ENCODE measurements at places on chromosomes 5 and 9.

DNA sequence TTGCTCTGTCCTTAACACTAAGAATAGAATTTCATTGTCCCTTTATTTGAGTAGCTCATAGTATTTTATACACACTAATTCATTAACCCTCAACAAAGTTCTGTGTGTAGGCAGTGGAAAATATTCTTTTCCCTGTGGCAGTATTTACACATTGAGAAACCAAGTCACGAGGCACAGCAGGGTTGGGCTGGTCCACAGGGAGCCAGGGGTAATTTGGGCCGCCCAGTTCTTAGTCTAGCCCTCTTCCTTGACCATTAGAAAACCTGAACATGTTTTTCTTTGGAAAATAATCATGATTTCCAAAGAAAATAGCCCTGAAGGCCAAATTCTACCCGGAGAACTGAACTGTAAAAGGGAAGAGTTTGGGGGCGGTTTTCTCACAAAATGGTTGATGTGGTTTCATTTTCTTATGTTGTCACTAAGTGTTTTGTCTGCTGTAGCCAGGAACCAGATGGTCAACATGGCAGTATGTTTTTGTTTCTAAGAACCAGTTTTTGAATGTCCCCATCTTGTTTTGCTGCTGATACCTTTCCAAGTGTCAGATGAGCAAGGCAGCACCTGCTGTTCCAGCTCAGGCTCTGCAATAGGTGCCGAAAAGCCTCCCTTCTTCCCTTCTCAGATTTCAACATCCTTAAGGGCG is 29.6 kb downstream of the ARHGEF28 start:
- DNase-seq = no peak

- no peak for DNase-seq
These were observed 157.3 kb upstream of the GRAMD2B start for GRCh38 chr5:126265917-126266316.

GRCh38 chr9:121721770-121722169 is 70.3 kb downstream of the DAB2IP start:
- no peak for DNase-seq

DNA sequence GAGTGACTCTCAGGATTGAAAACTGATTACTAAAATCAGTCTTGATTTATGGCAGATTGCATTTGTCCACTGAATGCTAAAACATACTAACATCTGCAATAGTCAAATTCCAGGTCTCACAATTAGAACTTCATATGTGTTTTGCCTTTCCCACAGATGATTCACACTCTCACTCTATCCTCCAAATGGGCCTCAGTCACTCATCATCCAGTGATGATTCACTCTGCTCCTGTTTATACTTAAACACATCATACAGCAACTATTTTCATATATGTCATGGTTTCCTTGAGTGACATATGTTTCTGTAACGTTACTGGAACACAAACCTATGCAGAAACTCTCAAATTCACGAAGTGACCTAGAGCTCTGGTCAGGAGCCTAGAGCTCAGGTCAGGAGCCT is 512.9 kb downstream of the HINT1 start:
- DNase-seq = no peak

DNA sequence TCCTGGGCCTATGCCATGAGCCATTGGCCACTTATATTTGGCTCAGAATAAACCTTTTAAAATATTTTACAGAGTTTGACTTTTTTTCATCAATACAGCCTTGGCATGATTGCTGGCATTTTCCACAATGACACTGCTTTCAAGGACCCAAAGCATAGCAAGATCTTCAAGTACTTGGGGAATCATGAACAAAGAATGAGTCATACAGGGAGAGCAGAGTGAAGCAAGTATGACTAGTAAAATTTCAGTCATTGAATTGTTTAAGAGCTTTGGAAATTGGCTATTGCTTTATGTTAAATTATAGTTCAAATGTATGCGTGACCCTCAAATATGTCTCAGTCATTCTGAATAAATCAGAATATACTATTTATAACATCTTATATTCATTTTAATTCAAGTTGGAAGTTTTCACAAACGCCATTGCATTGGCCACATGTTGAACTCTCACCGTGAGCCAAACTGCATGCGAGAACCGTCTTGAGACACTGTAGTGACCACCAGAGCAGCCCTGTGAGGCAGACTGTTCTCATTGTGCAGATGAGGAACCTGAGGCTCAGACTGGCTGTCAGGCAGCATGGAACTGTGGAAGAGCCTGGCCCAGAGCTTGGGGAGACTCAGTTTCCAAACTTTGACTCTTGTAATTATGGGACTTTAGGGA is 52.9 kb downstream of the GDNF start:
- DNase-seq = no peak

DNA sequence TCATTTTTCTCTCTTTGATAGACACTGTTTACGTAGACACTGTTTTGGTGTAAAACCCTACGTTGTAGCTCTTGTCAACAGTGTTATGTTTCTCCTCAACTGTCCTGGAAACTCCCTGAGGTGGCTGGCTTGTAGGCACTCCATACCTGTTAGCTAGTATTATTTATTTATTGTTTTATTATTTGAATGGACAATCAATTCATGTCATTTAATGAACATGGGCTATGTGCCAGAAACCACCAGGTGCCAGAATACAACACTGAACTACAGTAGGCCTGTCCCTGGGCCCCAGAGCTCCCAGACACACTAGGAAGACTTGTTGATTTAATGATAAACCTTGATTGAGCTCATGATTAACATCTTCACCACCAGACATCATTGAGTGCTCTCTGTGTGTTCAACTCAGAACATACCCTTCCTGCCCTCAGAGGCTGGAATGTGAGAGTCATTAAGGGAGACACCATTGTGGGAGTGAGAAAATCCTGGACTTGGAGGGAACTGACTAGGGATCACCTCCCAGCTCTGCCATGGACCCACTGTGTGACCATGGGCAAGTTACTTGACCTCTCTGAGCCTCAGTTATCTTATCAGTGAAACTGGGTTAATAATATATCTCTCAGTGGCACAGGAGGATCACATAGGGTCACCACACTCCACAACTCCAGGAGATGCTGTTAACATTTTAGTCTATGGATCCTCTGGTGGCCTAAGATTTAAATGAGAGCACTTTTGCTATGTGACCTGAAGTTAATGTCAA is 19.2 kb downstream of the IRF1 start:
- no peak for DNase-seq

DNA sequence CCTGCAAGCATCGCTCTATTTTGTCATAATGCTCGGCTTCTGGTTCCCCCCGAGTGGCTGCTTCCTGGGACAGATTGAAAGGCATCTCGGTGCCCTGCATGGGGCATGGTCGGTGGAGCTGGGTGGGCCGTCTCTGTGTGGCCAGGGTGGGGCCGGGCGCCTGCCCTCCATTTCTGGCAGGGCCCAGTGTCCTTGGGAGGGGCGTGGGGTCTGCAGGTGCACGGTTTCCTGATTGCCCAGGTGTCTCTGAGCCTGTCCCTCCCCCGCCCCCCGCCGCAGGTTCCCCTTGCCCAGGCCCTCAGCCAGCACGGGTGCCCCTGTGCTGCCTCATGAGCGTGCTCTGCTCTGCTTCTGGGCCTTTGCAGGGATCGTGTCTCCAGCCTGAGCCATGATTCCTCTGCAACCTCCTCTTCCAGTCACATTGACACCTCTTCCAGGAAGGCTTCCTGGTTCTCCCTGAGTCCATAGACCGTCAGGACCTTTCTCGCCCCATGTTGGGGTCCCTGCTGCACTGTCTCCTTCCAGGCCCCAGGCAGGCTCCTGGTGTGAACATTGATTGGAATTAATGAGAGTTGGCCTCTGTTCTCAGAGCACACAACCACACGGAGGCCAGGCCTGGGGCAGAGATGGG is 90.2 kb downstream of the RXRA start:
- DNase-seq = no peak

GRCh38 chr5:150399524-150400211 is 13.0 kb downstream of the CD74 start:
- DNase-seq = no peak

GRCh38 chr5:57348376-57349140 is 134.1 kb downstream of the ACTBL2 start:
- DNase-seq = no peak

- DNase-seq = no peak
These were observed 1.2 kb upstream of the TMOD1 start for GRCh38 chr9:97500263-97500662.

- no peak for DNase-seq
These were observed 212.8 kb upstream of the CHD1 start for GRCh38 chr5:99141534-99142128.

GRCh38 chr5:1294835-1295649 is at the start of gene TERT:
Gene TERT (minus strand): TSS chr5:1295068. CDS start chr5:1294989, 79 bp downstream.
- DNase-seq = no peak

- DNase-seq = no peak
These were observed 264.0 kb downstream of the EPB41L4A start for GRCh38 chr5:112154940-112155686.

DNA sequence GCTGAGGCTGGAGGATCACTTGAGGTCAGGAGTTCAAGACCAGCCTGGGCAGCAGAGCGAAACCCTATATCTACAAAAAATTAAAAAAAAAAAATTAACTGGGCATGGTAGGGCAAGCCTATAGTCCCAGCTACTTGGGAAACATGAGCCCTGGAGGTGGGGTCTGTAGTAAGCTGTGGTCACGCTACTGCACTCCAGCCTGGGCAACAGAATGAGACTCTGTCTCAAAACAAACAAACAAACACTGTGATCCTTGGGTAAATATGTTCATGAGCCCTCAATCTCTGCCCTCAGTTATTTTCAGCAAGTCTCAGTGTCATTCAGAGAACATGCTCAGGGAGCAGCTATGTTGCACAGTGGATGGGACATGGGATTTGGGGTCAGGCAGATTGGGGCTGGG is 76.2 kb downstream of the PTTG1 start:
- no peak for DNase-seq

GRCh38 chr5:33072296-33072695 is 361.2 kb downstream of the NPR3 start:
- no peak for DNase-seq

DNA sequence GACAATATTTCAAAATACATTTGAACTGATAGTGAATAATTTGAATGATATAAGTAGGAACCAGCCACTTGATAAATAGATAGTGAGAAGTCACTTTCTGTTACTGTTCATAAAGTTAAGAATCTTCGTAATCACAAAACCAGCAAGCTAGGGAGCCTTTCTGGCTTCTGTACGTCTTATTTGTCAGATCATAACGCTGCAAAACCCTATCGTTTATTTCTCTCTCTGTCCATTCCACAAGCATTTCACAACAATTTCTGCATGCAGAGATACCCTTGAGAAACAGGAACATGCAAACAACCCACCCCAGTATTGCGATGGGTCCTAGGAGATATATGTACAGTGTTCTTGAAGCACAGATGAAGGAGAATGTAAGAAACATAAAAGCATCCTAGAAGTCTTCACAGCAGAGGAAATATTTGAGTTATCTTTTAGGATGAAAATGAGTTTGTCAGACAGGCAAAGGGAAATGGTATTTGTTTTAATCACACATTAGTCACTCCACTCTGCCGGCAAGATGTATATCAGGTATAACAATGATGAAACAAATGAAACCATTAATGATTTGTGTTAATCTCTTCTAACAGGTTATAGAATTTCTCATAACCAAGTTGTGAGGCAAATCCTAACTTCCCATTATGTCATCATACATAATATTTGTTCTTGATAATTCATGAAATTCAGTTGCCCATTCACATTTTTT is 668.7 kb upstream of the FTMT start:
- no peak for DNase-seq

- DNase-seq = no peak
These were observed 105.7 kb downstream of the TMC1 start for GRCh38 chr9:72627147-72627546.

DNA sequence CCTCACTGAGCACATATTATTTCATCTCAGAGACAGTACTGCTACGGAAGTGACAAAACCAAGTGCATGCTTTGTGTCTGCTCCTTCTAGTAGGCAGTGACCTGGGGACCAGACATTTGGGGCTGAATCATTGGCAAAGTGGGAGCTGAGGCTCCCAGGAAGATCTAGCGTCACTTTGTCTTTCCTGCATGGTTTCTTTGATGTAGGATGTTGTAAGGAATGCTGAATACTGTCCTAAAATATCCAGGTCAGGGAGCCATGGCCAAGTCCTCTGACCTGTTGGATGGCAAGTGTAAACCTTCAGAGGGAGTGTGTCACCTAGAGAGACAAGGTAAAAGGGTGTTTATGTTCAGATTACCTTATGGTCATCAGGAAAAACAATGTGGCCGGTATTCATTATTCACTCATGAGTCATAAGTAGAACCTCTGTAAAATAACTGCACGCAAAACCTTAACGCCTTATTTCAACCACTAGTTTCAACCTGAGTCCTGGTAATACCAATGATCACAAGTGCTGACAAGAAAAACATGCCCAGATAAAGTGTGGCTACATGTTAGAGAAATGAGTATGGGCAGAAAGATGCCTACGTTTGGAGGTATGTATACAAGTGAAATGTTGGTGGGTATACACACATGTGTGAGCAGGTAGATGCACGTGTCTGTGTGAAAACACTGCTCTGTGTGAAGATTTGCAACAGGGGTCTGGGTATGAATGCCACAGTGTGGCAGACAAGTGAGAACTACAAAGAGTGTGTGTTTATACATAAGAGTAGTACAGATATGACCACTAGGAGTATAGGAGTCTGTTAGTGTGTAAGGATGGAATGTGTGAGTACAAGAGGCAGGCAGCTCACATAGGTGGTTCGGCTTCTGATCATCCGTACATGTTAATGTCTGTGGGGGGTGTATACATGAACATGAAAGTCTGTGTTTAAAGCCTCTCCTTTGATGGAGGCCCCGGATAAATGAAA is 263.9 kb downstream of the SPOCK1 start:
- no peak for DNase-seq

- no peak for DNase-seq
These were observed 1080.7 kb upstream of the NUDT12 start for GRCh38 chr5:104643320-104643719.

- DNase-seq = no peak
These were observed 1.5 kb upstream of the SIT1 start for GRCh38 chr9:35651956-35652828.

GRCh38 chr5:125005266-125005665 is 258.8 kb upstream of the ZNF608 start:
- no peak for DNase-seq

DNA sequence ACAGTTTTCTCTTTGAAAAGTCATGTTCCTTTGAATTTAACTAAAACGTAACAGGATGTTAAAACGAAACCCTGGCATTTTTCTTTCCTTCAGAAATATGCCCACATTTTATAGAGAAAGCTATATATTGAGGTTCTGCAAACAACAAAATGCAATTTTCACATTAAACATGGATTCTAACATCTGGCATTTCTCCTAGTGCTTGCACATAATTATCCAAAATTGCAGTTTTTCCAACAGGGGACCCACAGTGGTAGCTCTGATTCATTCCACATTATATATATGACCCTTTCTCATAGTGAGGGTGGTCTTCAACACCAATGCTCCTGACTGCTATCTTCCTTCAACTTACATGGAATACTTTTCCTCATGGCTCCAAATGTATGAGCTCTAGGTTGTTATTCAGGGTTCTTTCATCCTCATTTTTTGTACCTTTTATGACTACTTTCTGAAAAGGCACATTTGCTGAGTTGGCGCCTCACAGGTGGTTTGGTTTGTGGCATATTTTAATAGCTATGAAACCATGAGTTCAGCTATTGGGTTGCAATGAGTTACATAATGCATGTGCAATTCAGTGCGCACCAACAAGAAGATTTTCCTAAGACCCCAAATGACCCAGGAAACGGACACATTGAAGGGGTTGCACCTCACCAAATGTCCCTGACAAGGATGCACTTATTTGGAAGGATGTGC is 551.7 kb downstream of the RAB3C start:
- DNase-seq = no peak
